ENCODE measurements at places on chromosomes 12 and 14.

DNA sequence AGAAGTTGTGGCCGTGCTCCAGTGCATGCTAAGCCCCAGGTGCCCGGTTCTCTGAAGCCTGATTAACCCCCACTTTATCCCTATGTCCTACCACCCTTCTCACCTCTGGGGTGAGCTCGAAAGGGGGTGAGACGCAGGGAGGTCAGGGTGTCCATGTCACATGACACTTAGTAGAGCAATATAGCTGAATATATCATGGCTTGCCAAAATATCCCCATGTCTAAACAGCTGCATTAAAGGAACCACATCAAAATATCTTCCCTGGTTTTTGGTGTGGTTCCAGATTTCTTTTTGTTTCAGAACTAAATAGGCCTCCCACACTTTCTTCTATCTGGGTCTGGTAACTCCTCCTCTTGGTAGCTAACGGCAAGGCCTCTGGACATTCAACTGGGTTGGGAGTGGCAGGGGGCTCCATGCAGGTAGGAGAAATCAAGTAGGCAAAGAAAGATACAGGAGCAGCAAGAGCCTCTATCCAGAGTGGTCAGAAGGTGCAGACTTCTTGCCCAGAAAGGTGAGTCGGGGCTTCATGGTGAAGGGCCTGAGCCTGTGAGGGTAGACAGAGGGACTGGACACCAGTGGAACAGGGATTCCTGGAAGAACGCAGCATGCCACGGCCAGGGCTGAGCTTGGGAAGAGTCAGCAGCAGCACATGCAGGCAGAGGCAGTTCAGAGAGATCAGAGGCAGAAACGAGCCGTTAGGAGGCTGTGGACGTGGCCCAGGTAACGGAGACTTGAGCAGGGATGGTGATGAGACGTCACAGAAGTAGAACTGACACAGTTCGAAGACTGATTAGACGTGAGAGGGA lies 202.8 kb upstream of the DIO3 start:
- no peak for DNase-seq

- DNase-seq = peak; percentile 67
Observed at GRCh38 chr12:67237231-67237630, 31.9 kb upstream of the CAND1 start.

DNA sequence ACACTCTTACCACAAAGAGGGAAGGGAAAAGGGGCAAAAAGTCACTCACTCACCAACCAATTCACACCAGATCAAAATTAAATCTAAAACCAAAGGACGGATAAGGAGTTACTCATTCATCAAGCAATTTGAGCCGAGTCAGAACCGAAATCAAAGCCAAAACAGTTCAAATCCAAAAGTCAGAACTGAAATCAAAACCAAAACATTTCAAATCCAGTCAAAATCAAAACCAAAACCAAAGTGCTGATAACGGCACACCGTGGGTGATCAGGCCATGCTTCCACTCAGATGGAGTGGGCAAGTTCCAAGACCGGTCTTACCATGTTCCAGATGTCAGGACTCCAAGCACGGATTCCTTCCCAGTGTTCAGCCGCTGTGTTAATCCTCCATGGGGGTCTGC lies 139.5 kb downstream of the SLC38A6 start:
- DNase-seq = no peak

- no peak for DNase-seq
Observed at GRCh38 chr14:35403114-35403602, 1.4 kb downstream of the NFKBIA start.

GRCh38 chr14:64502456-64502855 lies 1.2 kb downstream of the ZBTB25 start:
- DNase-seq = no peak

DNA sequence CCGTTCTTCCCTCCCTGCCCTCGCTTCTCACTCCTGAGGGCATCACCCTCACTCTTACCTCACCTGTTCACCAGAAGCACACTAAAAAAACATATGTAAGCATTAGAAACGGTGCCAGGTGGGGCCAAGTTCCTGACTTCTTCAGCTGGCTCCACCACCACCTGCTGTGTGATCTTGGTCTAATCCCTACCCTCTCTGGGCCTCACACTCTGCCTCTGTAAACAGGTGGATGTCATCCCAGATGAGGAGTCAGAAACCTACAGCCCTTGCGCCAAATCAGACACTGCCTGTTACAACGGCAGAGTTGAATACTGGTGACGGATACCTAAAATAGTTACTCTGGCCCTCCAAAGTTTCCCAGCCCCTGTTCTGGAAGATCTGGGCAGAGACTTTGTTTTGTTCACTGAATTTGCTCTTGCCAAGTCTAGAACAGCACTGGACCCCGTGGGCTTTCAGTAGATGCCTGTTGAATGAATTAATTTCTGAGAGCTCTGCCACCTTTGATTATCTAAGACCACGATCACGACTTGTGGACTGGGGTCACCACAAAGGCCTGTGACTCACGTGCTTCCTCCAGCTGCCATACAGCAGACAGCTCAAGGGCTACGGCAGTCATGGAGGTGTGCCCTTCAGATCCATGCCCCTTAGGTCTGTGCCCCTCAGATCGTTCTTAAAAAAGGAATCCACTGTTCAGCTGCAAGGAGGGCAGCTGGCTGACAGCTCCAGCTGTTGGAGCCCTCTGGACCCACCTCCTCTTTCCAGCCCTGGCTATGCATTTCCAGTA lies 71.9 kb downstream of the GSC start:
- no peak for DNase-seq

DNA sequence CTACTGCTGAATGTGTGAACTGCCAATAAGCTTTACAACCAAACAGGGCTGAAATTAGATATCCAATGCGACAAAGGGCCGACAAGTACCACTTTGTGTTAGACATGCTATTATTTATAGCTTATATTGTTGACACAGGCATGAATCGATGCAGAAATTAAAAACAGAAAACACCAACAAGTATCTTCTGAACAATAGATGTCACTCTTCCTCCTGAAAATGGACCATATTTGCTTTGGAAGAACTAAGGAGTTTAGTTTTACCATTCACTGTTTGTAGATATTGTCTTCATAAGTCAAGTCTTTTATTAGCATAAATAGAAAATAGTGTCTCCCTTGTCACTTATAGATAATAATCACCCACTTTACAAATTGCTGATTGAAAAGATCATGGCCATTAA lies 86.5 kb downstream of the LRIG3 start:
- no peak for DNase-seq

DNA sequence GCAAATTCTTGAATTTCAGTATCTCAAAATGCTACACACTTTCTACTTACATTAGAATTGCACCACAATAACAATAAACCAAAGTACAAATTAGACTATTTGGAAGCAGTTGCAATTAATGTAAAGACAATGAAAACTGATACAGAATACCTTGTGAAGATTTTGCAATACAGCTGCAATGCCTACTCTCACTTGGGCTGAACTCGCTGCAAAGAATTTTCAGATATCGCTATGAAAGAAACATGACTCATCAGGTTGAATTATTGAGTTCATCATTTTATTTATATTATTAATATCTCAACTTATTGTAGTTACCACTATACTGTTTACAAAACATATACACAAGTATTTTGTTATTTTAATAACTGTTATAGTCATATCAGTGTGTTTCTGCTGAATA lies 108.0 kb upstream of the TMTC2 start:
- no peak for DNase-seq

- peak; percentile 20 for DNase-seq
Observed at GRCh38 chr12:130835011-130835410, 4.0 kb downstream of the STX2 start.

- DNase-seq = peak; percentile 47
Observed at GRCh38 chr14:58638231-58639197, 752 bp downstream of the DACT1 start.

DNA sequence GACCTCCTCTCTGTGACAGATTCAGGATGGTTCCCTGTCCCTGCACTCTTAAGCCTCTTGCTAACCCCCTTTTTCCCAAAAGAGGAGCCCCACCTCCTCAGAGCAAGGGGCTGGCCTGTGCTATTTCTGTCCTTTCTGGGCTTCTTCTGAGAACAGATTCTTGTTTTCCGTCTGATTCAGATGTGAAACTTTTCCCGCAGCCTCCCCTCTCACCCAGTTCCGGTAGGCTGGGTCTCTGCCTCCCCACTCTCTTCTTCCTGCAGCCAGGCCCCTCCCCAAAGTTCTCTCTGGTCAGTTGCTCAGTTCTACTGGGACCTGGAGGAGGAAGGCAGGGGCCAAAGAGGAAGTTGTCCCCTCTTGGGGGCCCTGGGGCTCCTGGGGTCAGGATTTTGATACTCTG lies 11.8 kb downstream of the PDE1B start:
- no peak for DNase-seq

DNA sequence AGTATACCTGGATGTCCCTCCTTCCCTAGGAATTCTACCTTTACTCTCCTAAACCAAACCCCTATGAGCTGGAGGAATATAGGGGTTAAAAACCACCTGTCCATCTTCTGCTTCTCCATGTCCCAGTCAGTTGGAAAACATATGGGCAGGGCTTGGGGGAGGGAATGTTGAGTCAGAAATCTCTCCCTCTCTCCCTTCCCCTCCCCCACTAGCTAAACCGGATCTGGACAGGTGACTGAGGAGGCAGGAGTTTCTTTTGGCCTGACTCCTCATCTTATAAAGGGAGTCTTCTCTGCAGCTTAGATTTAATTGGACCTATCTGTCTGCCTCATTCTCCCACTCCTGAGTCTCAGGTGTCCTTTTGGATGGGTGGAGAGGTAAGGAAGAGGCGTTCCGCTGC lies 6.1 kb downstream of the ERBB3 start:
- no peak for DNase-seq

DNA sequence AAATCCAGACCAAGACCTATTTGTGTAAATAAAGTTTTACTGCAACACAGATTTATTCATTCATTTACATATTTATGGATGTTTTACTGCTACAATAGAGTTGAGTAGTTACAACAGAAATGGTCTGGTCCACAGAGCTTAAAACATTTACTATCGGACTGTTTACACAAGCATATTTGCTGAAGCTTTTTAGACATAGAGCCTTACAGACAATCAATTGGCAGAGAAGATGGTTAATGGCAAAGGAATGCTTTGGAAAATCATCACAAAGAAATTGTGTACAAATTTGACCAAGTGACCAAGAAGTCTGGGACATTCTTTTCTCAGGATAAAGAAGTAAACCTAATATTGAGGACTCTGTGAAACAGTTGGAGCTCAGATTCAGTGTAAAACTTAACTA lies 504.3 kb downstream of the SLC16A7 start:
- DNase-seq = no peak

DNA sequence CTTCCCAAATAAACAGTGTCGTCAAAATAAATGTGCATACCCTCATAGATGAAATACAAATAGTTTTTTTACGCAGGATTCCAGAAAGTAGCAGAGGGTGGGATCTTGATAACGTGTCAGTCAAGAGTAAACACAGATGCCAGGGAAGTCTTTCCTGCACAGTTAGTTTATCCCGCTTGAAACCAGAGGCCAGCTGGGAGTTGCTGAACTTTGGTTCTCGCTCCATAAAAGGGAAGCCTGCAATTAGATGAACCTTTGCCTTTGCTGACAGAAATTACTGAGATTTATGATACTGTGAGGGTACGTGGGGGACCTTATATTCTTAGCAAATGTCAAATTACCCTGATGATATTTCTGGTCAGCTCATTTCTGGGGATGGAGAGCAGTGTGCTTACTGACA lies 18.9 kb downstream of the FAR2 start:
- DNase-seq = no peak

- DNase-seq = peak; percentile 58
Observed at GRCh38 chr12:124240493-124240892, 54.4 kb upstream of the RFLNA start.

- no peak for DNase-seq
Observed at GRCh38 chr12:93109551-93110203, 180.6 kb upstream of the EEA1 start.

DNA sequence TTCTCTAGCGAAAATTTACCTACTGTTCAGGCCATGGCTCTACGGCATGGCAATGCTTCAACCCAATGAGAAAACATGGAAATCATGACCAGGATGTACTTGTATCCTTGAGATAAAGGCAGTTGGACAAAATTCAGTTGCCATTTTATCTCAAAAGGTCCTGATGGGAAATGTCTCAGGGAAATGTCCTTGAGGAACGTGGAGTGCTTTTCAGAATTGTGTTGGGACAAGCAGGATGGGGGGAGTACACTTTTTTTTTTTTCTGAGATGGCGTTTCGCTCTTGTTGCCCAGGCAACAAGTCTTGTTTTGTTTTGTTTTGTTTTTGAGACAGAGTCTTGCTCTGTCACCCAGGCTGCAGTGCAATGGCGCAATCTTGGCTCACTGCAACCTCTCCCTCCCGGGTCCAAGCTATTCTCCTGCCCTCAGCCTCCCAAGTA lies 86.8 kb upstream of the EIF5 start:
- DNase-seq = no peak

- peak; percentile 70 for DNase-seq
Observed at GRCh38 chr12:114562654-114563053, 121.3 kb downstream of the TBX3 start.

- peak; percentile 17 for DNase-seq
Observed at GRCh38 chr12:131194166-131194565, 240.5 kb downstream of the ADGRD1 start.

GRCh38 chr12:56160193-56160763 lies 2.1 kb downstream of the MYL6 start:
- no peak for DNase-seq

- DNase-seq = peak; percentile 74
Observed at GRCh38 chr14:76844223-76844622, 18.0 kb downstream of the LRRC74A start.

DNA sequence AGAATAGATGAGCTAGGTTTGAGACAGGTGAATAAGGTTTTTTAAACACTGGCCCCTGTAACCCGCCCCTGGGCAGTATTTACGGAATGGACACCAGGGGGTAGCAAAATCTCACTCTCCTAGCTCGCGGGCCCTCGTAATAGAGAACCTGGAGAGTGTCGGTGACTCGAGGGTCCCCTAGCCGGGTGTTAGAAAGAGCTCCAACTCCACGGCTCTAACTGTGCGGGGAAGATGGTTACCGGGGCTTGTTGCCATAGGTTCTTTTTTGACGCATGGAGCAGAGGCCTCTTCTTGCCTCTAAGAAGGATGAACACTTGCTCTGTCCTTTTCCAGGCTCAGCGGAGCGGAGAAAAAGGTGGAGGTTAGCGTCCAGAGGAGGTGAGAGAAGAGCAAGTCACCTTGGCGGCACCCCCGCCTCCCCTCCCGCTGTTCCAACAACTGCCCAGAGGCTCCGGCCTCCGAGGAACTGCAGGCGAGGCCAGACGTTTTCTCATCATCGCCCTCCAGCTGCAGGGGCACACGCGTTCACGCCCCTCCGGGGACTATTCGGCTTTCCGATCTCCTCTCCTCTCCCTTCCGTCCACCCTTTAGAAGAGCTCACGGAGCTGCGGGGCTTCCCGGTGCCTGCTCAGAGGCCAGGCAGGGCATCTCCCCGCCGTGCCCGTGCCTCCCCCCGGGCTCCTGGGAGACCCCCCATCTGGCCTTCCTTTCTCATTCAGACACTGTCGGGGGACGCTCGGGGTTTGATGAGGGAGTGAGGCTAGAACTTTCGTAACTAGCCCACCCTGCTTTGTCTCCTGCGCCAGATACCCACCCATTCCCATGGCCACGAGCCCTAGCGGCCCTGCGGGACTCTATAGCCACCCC lies 1.4 kb upstream of the ARHGEF40 start:
- DNase-seq = peak; percentile 63

- no peak for DNase-seq
Observed at GRCh38 chr12:82848845-82849244, 162.1 kb downstream of the TMTC2 start.

GRCh38 chr14:39547845-39548244 lies 115.6 kb upstream of the FBXO33 start:
- no peak for DNase-seq

- DNase-seq = no peak
Observed at GRCh38 chr14:93042968-93043940, 72.5 kb downstream of the ITPK1 start.

- DNase-seq = no peak
Observed at GRCh38 chr12:2856051-2856450, 788 bp downstream of the TEX52 start.

Data from H9 (cell line).